Transverse colon (tissue), 4 donors: ENCODE measurements at places on chromosomes 6 and 20.

GRCh38 chr6:127690092-127690491 is 113.1 kb downstream of the C6orf58 start:
- DNase-seq = no peak

GRCh38 chr6:166228839-166229528 is 61.3 kb upstream of the TBXT start:
- no peak for DNase-seq

DNA sequence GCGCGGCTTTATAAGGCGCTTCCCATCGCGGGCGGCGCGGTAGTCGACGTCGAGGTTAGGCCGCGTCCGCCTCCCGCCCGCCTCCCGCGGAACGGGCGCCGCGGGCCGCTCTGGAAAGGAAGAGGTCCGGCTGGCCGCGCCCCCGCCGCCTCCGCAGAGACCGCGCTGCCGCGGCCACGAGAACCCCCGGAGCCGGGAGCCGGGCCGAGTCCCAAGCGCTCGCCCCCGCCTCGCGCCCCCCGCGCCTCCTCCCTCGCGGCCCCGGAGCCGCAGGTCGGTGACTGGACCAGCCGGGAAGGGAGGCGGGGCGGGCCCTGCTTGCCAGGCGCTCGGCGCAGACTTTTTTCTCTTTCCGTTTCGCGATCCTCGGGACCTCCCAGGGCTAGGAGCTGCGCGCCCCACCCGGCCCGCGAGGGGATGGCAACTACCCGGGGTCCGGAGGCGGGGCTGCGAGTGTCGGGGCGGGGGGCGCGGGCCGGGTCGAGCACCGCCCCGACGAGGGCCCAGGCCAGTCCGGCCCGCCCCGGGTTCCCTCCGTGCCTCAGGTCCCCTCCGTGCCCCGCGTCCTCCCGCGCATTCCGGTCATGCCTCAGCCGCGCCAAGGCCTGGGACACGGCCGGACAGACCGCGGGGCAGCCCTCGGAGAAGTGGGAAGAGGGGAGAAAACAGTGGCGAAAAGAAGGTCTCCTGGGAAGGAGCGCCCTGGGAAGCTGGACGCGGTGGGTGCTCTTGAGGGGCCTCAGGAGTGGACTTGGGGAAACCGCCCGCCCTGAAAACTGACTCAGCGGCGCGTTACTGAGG is 417 bp upstream of the PXDC1 start:
- peak; percentile 86 for DNase-seq

- peak; percentile 71 for DNase-seq
These were observed 9.0 kb upstream of the MRPS10 start for GRCh38 chr6:42226645-42227143.

DNA sequence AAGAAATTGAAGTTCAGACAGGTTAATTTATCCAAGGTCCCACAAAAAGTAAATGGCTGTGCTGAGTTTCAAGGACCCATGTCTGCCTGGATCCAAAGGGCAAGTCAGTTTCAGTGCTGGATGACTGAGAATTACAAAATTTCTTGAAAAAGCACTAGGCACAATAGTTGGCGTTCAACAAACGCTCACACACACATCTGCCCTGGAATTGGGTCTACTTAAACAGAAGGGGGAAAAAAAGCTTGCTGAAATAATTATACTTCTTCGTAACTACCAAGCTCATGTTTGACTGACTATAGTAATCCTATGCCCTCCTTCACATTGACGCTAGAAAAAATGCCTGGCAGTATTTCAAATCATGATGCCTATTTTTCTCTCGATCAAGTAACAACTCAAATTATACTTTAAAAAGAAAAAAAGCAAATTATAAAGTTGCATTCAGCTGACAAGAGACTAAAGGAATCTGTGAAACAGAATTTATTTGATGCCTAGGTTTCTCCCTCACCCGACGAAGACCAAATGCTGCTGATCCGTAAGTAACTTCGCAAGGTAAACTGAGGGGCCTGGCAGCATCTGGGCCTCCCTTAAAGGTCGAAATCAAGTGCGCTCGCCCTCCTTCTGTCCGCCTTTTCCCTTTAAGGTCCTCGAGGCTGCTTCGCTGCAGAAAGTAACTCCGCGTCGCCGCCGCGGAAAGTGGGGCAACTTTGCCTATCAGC is 650 bp upstream of the CD2AP start:
- no peak for DNase-seq

- no peak for DNase-seq
These were observed 152.6 kb downstream of the TBC1D7 start for GRCh38 chr6:13175759-13176158.
